ENCODE measurements at places on chromosomes 13 and 19. TPM values are rescaled to one million over a fixed set of nuclear protein-coding genes. Genes with fewer than 3 reads are reported as not detected.

- peak; percentile 66 for DNase-seq
Measured at GRCh38 chr19:31330237-31330636, 19.0 kb downstream of the TSHZ3 start.

- no peak for DNase-seq
Measured at GRCh38 chr13:34756572-34756971, 185.5 kb upstream of the NBEA start.

DNA sequence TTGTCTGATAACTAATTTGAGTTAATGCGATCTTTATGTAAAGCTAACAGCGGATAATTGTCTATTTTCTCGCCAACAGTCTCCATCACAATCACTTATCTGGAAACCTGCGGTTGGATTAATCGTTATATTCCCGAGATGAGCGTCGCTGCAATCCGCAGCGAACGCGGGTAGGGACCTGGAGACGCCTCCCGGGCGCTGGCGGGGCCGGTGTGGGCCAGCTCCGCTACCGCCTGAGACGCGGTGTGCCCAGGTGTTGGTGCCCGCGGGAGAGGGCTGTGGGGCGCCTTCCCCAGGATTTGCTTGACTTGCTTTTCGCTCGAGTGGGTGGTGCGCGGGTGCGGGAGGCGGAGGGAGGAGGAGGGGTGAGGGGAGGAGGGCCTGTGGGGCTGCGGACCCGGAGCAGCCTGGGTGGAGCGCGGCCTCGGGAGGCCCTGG lies 38.3 kb downstream of the SOX1 start:
- no peak for DNase-seq

DNA sequence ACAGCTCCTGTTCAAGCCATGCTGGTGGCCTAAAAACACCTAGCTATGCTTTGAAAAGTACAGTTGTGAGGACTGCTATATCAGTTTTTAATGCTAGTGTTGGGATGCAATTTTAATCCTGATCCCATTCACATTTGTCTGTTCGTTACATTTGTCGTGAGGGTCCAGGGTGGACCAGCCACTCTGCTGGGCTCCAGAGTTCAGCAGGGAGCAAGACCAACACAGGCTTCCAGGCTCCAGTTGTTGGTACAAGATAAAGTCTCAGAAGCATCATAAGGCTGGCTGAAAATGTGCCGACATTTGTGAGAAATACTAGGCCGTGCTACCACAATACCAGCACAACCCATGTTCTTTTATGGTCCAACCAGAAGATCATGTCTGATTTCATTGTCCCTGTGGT lies 210.6 kb downstream of the SLC7A1 start:
- no peak for DNase-seq

DNA sequence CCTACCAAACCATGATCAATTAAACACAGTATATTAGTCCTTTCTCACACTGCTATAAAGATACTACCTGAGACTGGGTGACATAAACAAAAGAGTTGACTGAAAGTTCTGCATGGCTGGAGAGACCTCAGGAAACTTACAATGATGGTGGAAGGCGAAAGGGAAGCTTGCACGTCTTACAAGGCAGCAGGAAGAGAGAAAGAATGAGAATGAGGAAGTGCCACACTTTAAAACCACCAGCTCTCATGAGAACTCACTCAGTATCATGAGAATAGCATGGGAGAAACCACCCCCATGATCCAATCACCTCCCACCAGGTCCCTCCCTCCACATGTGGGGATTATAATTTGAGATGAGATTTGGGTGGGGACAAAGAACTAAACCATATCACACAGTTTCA lies 324.9 kb upstream of the ZNF507 start:
- no peak for DNase-seq

The PABPC3 gene
- total RNA-seq, result not detected

- no peak for DNase-seq
Measured at GRCh38 chr13:49690133-49690994, 922 bp downstream of the EBPL start.

- no peak for DNase-seq
Measured at GRCh38 chr13:59766236-59766635, 397.5 kb downstream of the DIAPH3 start.

DNA sequence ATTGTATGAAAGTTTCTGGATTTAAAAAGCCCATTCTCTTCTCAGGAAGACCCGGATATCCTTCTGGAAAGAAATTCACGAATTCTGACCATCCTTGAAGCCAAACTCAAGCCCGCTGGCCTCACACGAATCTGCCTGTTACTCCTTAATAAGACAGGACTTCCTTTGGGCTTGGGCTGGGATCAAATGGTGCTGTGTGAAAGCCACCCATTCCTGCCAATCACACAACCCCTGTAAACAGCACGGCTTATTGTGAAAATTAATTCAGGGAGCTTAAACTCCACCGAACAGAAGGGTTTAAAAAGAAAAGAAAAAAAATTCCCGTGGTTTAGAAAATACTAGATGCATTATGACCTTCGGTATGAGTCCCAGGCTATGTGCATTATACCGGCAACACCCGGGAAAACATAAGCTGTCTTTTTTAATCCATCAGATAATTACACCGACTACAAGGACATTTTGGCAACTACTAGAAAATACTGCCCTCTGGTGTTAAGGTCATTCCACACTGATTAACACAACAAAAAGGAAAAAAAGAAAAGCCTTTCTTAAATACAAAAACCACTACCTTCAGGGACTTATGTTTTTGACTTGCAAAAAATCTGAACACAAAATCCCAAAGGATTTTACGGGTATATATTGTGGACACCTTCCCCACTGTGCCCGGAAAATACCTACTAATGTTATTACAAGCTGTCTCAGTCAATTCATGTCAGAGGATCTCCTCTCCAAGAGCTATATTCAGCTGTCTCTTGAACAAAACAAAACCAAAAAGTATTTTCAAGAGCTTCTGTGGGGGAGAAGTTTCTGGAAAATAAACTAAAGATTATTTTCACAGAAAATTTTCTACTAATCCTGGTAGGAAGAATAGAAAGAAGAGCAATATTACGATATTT lies 76.0 kb upstream of the LSM14A start:
- no peak for DNase-seq

GRCh38 chr19:19278315-19278714 lies 5.2 kb upstream of the TM6SF2 start:
- DNase-seq, result no peak

DNA sequence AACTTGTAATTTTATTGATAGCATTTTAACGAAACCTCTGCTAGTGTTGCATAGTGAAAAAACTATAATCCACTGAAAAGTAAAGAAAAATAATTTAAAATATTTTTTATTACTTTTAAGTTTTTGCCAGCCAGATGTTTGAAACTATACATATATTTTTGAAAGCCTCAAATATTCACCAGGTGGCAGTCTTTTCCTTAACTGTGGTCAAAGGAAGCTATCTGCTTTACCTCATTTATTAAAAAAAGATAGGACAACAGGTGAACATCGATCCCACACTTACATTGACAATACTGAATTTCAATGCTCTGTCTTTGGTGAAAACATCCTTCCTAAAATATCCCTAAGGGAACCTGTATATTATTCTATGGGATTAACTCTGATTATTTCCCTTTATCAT lies 100.5 kb downstream of the TRPC4 start:
- no peak for DNase-seq

GRCh38 chr13:86581706-86582105 lies 782.5 kb upstream of the SLITRK6 start:
- no peak for DNase-seq

The SYCN gene
- total RNA-seq, result not detected

DNA sequence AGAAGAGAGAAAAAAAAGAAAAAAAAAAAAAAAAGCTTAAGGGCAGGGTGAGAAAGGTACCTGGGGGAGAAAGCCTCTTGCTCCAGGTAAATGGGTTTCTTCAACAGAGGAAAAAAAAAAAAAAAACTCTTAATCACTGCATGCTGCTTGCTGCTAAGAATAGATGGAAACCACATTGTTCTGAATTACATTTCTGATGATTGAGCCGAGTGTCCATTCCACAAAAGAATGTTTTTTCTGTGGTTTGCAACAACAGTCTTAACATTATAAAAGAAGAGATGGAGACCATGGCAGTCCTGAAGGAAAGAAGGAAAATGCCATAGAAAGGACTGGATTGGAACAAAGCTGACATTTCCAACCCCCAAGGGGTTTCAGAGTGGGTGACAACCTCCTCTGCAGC lies 1312.7 kb downstream of the SLITRK1 start:
- DNase-seq, result no peak

DNA sequence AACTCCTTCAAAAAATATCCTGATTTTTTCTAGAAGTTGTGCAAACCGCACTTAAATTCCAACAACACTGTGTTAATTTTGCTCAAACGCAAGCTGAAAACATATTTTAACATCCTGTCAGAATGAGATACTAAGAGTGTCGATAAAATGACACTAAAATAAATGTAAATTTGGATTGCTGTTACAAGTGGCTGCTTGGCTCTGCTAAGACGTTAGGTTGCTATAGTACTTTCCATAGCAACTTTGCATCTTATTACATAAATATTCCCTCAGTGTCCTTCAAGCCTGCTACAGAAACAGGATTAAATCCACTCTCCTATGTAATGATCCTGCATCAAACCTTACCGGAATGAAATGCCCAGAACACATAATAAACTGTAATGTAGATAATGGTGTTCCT lies 292.1 kb downstream of the DNAJC15 start:
- no peak for DNase-seq

DNA sequence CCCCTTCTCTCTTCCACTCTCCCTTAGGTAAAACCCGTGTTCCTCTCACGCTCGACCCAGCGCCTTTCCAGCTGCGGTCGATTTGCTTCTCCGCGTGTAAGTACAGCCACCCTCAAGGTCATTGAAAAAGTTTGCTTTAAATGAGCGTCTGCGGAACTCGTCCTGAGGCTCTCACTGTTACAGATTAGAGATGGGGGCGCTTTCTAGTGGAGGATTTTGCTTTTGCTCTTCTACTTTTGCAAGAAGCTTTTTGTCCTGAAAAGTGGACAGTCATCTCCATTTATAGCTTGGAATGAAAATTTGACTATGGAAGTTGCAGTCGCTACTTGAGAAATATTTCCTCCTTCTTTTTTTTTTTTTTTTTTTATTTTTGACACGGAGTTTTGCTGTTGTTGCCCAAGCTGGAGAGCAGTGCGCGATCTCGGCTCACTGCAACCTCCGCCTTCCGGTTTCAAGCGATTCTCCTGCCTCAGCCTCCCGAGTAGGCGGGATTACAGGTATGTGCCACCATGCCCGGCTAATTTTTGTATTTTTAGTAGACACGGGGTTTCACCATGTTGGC lies 595 bp upstream of the RAB20 start:
- no peak for DNase-seq

The PSG1 gene
- not detected for total RNA-seq

The ZNF208 gene
- 31.4 TPM for total RNA-seq

- DNase-seq, result no peak
Measured at GRCh38 chr13:84648069-84648640, 765.9 kb upstream of the SLITRK1 start.

DNA sequence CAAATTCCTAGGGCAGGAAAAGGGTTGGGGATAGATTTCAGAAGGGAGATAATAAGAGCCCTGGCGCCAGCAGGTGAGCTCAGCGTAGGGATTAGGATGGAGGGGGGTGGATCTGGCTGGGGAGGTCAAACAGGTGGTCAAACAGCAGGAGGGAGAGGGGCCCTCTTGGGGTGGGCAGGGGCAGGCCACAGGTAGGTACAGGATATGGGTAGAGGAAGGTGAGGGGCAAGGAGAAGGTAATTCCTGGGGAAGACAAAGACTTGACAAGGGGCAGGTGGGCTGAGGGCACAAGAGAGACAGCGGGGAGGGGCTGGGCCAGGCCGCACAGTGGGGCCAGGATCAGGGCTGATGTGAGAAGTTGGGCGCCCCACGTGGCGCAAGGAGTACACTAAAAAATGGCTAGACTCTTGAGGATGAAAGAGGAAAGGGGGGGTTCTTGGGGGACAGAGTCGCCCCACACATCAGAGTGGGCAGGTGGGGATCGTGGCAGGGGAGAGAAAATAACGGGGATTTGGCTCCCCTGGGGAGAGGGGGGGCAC lies 713 bp downstream of the KRI1 start:
- no peak for DNase-seq

The EBI3 gene
- not detected for total RNA-seq

GRCh38 chr13:26222520-26223046 lies 469 bp upstream of the RNF6 start:
- no peak for DNase-seq

The ADAMTSL5 gene
- 69.7 TPM for total RNA-seq

The SLC10A2 gene
- total RNA-seq, result not detected

DNA sequence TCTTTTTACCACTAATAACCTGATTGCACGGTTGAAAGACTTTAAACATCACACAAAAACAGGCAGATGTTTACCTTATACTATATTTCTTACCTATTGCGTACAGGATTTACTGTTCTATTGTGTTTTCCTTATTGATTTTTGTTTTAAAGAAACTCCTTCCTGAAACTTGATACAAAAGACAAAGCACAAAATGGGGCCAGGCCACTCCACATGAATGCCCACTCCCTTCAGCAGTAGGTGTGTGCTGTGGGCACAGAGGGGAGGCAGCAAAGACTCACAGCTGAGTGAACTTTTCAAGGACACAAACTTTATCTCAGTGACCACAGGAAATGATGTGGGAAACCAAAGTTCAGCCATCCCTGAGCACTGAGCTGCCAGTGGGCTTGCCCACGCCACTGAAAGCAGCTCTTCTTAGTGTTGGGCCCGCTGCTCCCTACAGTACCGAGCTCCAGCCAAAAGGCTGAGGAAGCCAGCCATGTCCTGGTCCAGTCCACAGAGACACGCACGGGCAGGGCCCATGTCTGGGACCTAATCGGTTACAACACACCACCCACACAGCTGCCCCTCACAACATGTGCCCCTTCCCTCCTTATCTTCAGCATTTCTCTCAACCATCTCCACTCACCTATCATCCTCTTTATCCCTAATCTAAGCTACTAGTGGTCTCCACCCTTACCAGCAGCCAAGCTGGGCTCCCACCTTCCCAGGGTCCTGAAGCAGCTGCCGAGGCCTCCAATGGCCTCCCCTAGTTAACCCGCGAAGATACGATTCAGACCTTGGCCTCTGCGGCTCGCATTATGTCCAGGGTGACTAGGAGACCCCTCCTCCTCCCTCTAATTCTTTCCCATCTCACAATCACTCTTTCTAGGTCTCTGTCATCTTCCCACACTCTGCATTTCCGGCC lies 39.5 kb downstream of the ATP7B start:
- no peak for DNase-seq

The KLHL1 gene
- total RNA-seq, result not detected

DNA sequence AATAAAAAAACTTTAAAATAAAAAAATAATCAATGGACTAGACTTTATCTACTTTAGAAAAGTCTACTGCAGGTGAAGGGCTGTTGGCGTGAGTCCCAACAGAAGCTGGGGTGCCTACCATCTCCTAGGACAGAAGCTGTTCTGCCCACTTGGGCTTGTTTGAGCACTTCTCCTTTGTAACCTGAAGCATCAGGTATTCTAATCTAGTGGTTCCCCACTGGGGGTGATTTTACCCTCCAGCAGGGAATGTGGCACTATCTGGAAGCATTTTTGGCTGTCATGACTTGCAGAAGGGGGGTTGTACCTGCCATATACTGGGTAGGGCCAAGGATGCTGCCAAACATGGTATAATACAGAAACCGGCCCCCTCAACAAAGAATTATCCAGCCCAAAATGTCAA lies 16.2 kb upstream of the DOCK9 start:
- no peak for DNase-seq
